ENCODE measurements at places on chromosomes 7 and 10. TPM values are rescaled to one million over a fixed set of nuclear protein-coding genes. Genes with fewer than 3 reads are reported as not detected.

GRCh38 chr10:93773120-93773519 is 15.4 kb downstream of the LGI1 start:
- DNase-seq = no peak

- no peak for DNase-seq
These were observed 2.6 kb downstream of the TMEM243 start for GRCh38 chr7:87216701-87217508.

DNA sequence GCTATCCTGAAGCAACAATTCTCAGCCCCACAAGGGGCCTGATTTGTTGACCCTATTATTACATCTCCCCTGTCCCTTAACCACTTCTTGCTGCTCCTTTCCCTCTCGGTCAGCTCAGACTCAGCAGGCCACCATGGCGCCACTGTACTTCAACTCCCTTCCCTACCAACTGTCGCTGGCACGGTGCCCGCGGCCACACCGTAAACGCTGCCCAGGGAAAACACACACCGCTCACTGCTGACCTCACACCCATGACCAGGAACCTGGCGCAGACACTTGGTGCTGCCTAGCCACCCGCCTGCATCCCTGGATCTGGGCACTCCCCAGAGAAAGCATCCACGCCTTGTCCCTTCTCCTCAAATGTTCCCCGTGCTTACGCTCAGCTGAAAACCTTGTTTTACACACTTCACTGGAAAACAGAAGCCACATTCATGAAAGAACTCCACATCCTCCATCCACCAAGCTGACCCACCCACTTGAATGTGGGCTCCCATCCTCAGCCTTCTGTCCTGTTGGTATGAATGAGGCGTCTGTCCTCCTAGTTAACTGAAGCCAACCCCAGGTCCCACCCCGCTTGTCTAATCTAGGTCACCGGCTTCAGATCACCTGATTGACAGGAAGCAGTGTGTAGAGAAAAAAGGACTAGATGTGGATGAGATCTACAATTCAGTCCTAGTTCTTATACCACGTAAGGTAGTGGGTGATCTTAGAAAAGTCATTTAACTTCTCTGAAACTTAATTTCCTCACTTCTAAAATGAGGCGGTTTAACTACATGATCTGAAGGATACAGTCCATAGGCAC is 28.5 kb upstream of the CRYGN start:
- no peak for DNase-seq

- no peak for DNase-seq
These were observed 61.5 kb downstream of the GDI2 start for GRCh38 chr10:5751601-5752253.

DNA sequence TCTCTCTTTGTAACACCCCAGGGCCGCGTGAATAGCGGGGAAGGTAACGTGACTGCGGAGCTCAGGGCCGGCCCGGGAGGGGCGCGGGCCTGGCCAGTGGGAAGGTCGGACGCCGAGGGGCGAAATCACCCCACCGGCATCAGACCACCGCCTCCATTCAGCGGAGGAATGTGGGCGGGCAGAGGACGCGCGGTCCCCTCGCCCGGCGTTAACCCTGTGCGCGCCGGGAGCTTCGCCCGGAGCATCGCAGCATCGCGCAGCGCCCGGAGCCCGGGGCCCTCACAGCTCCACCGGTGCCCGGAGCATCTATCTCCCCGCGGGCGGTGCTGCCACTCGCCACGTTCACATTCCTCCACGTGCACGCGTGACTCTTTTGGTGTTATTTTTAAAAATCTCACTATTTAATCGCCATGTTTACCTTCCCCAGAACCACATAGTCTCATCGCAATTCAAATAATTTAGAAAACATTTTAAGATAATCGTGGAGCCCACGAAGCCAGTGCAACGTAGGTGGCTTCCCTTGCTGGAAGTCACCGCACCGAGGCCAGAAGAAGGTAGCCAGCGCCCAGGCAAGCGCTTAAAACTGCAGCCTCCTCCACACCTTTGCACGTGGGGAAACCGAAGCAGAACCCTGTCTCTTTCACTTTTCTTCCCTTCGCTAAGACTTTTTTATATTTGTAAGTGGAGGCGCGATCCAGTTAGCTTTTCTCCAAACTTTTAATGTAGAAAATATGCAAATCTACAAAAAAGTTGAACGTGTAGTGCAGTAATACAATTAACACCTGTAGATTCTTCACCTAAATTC is 21.8 kb downstream of the FGFBP3 start:
- no peak for DNase-seq

GRCh38 chr10:118213436-118213835 is 128.7 kb downstream of the FAM204A start:
- no peak for DNase-seq

DNA sequence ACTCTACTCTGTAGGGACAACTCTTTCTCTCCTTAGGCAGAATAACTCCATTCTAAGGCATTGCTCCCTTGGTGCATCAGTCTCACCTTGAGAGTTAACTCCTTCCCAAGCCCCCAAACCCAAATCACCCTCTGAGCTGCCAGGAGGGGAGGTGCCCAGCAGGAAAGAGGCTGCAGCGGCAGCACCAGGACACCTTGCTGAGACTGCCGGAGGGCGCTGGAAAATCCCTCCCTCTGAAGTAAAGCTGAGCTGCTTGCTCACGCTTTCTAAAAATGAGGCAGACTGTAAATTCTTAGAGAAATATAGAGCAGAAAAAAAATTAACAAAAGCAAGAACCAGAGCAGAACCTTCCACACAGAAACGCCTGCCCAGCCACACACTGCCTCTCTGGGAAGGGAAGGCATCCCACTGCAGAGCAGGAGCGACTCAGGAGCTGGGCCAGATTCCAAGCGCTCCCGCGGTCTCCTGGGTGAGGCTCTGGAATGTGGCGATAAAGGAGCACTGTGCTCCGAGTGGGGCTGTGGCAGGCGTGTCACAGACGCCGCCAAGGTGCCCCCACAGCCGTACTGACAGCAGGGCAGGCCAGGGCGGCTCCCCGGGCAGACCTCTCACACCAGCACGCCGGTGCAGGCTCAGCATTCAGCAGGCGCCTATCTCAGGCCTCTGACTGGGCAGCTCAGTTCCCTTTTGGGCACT is 202.1 kb downstream of the TNS3 start:
- peak; percentile 70 for DNase-seq

GRCh38 chr10:5951167-5951711 is 26.1 kb downstream of the IL15RA start:
- peak; percentile 81 for DNase-seq

- DNase-seq = no peak
These were observed 4.0 kb upstream of the LFNG start for GRCh38 chr7:2515424-2516193.

Gene CYP2C19
- not detected for total RNA-seq

GRCh38 chr10:48506147-48506917 is 98.5 kb downstream of the ARHGAP22 start:
- DNase-seq = peak; percentile 50

Gene OPALIN
- total RNA-seq = not detected

Data from right atrium auricular region (tissue), 2 donors.